H1 (cell line): ENCODE measurements at places on chromosomes 2 and 18.

- H3K4me1 ChIP-seq, result no peaks in the 10 kb centered on the region
- H3K27me3 ChIP-seq, result no peaks in the 10 kb centered on the region
- no peak overlapping the region for H3K4me3 ChIP-seq
These were observed 297.4 kb downstream of the CALCRL start for GRCh38 chr2:187150670-187151069.

- H3K36me3 ChIP-seq, result no peaks in the 10 kb centered on the region
- DNase-seq, result no peak
- H3K27me3 ChIP-seq, result no peaks in the 10 kb centered on the region
- H3K4me1 ChIP-seq, result no peaks in the 10 kb centered on the region; the same call in 1 of the 2 replicates
- H3K4me3 ChIP-seq, result no peak overlapping the region
These were observed 89.5 kb downstream of the COL6A3 start for GRCh38 chr2:237324405-237324831.

- no peak overlapping the region for H3K4me3 ChIP-seq
- H3K4me1 ChIP-seq, result 0 out of 2 replicates have a peak, but pooled peaks cover 3% of the 10 kb centered on the region
- no peaks in the 10 kb centered on the region for H3K27me3 ChIP-seq
- H3K36me3 ChIP-seq, result no peaks in the 10 kb centered on the region
- no peak overlapping the region for H3K27ac ChIP-seq
These were observed 208.6 kb downstream of the PARD3B start for GRCh38 chr2:204753841-204754240.

DNA sequence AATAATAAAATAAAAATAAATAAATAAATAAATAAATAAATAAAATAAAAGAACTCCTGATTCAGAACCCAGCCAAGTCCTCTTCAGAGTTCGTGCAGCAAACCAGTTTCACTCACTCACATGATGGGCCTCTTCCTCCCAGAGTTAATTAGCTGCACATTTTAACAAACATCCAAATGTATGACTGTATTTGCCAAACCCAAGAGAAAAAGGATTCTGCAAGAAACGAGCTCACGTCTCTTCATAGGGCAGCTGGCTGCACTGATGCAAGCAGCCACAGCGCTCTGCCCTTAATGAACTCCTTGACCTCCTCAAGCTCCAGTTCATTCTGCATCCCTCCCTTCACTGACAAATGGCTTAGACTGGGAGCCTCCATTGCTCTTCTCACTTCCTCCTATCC, 55.1 kb downstream of the MREG start:
- H3K36me3 ChIP-seq, result peaks cover 4% of the 10 kb centered on the region; the same call in 1 of the 2 replicates
- H3K27ac ChIP-seq, result no peak overlapping the region
- H3K4me3 ChIP-seq, result no peak overlapping the region

DNA sequence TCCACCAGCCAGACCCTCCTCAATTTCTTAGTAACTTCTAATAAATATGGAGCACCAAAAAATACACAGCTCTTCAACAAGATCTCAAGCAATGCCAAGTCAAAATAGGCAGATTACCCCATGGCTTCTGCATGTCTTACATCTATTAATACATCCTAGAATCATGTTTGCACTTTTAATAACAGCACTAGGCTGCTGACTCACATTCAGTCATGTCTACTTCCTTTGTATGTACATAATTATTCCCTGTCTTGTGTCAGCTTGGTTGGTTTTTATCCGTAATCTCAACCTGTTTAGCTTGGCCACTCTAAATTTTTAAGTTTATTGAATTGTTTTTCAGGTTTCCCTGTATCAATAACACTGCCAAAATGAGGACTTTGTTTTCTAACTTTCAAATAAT, 420.1 kb upstream of the ACVR2A start:
- H3K27me3 ChIP-seq, result no peaks in the 10 kb centered on the region
- H3K4me1 ChIP-seq, result no peaks in the 10 kb centered on the region
- H3K4me3 ChIP-seq, result no peak overlapping the region
- H3K27ac ChIP-seq, result no peak overlapping the region

DNA sequence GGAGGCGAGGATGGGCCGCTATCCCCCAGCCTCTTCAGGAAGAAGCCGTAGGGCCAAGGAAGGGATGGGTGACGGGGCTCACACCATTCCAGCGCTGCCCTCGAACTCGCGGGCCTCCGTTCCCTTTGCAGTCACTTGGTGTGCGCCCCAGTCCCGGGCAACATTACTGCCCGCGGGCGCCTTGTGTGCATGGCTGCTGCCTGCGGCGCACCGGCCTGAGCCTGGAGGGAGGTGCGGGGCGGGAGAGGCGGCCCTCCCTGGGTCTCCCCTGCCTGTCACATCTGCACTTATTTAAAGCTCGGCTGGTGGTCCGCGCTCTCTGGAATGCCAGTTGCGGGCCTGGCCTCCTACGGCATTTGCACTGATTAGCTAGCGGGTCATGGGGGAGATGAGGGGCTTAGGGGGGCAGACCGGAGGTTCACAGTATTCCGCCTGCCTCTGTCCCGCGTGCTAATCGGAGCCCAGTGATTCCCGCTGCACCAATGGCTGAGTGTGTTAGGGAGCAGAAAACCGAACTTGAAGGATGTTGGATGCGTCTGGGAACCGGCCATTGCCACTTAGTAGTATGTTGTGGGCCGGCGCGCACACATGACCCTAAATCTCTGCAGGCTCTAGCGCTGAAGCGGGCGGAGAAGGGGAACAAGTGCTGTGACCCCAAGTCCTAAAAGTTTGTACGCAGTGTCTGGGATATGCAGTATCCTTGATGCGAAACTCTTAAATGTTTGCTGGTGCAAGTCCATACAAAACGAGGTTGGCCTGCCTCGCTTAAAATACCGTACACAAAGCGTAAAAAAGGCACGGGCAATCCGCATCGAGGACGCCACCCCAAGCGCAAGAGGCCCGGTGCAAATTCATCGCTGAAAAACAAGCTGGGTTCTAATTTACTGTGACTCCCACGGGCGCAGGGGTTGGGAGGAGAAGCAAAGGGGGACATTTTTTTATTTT, 161.2 kb upstream of the SIX2 start:
- no peaks in the 10 kb centered on the region for H3K36me3 ChIP-seq

GRCh38 chr2:79638410-79638809, 125.6 kb downstream of the CTNNA2 start:
- no peak overlapping the region for H3K4me3 ChIP-seq
- no peaks in the 10 kb centered on the region; the same call in 1 of the 2 replicates for H3K4me1 ChIP-seq
- no peak overlapping the region for H3K27ac ChIP-seq
- no peaks in the 10 kb centered on the region for H3K27me3 ChIP-seq

DNA sequence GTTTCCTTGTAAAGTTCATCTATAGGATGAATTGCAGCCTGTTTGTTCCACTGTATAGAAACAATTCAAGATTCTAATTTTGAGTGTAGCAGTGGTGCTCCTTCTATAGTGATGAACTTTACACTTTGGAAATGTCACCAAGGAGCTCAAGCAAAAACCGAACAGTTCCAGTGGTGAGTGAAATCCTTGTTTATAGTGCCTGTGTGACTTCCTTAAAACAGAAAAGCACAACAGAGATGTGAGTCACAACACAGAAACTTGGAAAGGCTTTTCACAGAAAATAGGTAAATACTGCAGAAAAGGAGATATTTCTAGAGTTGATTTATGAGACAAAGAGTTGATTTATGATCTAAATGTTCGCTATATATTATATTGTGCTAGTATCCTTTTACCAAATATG, 482.0 kb downstream of the PTPRM start:
- H3K4me3 ChIP-seq, result no peak overlapping the region
- no peak for DNase-seq
- H3K36me3 ChIP-seq, result no peaks in the 10 kb centered on the region
- no peak overlapping the region for H3K27ac ChIP-seq

DNA sequence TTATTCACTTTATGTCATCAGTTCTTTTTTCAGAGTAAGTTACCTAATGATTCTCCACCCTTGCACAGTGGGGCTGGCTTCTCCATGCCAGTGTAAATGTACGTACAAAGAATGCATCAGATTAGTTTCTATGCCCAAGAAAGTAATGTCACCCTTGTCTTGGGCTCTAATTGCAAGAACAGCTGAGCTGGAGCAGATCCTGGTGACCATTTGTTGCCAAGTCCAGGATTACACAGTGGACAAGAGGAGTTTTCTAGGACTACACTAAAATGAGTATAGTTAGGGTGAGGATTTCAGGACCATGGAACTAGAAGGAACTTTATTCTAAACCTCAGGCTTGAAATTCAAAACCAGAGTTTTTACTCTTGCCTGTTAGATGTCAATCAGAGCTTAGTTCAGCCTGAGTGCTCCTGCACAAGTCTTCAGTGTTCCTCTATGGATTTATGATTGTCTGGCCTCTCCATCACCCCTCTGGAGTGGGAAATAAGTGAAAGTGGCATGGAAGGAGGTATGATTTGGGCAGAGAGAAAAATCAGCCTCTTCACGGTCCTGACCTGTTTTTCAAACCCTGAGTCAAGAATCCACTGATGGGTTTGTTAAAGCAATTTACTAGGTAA, 29.8 kb downstream of the PCBP1 start:
- H3K36me3 ChIP-seq, result no peaks in the 10 kb centered on the region
- DNase-seq, result no peak
- no peaks in the 10 kb centered on the region for H3K27me3 ChIP-seq
- H3K27ac ChIP-seq, result no peak overlapping the region

DNA sequence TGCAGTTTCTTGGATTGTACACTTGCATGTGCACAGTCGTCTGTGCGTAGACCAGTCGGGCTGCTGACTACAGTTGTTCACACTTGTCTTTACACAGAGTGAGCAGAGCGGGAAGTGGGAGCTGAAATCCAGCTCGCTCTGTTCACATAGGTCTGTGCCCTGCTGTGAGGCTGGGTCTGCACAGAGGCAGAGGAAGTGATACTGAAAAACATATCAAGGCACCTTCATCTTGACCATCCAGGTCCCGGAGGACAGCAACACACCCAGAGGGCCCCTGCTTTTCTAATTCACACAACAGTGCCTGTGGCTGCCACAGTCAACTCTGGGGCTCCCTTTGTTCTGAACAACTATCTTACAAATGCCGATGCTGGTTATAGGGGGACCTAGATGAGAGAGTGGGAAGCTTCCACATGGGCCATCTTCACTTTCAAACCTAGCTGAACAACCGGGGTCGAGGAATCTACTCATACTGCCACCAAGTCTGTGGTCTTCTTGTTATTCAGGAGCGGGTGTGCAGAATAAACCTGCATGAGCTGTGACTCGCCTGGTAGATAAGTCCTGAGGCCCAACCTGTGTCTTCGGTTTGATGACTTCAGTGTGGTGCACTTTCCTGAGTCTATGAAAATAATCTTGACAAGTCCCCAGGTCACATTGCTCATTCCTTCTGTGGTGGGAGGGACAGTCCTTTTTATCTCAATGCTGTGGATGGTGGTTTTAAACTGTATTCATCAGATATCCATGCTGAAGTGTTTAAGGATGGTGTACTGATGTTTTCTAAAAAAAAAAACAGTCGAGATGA, 3.5 kb upstream of the ADNP2 start:
- no peaks in the 10 kb centered on the region for H3K27me3 ChIP-seq
- peaks cover 21% of the 10 kb centered on the region for H3K4me1 ChIP-seq
- H3K4me3 ChIP-seq, result no peak overlapping the region
- no peak for DNase-seq
- H3K36me3 ChIP-seq, result peaks cover under 1% of the 10 kb centered on the region; the same call in 1 of the 2 replicates

- DNase-seq, result no peak
- no peak overlapping the region for H3K4me3 ChIP-seq
- no peaks in the 10 kb centered on the region for H3K27me3 ChIP-seq
These were observed 1474.1 kb upstream of the SLC39A10 start for GRCh38 chr2:194182888-194183287.
